Kidney (tissue), 22 donors: ENCODE measurements at places on chromosomes 4 and X. TPM values are rescaled to one million over a fixed set of nuclear protein-coding genes. Genes with fewer than 3 reads are reported as not detected.

DNA sequence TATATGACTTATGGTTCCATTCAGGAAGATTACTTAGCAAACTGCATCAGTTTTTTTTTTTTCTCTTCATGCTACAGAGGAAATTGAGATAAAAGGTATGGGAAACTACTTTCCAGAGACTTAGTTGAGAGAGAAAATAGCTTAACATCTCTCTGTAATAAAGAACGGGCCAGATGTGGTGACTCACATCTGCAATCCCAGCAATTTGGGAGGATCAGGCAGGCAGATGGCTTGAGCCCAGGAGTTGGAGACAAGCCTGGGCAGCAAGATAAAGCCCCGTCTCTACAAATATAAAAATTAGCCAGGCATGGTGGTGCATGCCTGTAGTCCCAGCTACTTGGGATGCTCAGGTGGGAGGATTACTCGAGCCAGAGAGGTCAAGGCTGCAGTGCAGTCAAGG is 271.2 kb upstream of the TENM3 start:
- H3K27ac ChIP-seq, result no peak overlapping the region
- H3K4me1 ChIP-seq, result no peaks in the 10 kb centered on the region
- no peaks in the 10 kb centered on the region for H3K36me3 ChIP-seq
- H3K27me3 ChIP-seq, result no peaks in the 10 kb centered on the region
- DNase-seq, result no peak
- no peak overlapping the region for H3K4me3 ChIP-seq

- no peak overlapping the region for H3K4me3 ChIP-seq
- no peaks in the 10 kb centered on the region for H3K36me3 ChIP-seq
- no peak for DNase-seq
- no peaks in the 10 kb centered on the region for H3K27me3 ChIP-seq
- H3K4me1 ChIP-seq, result no peaks in the 10 kb centered on the region
Measured at GRCh38 chr4:102399021-102399420, 53.7 kb upstream of the SLC39A8 start.

GRCh38 chr4:172011196-172011595 is 198.0 kb downstream of the GALNTL6 start:
- no peaks in the 10 kb centered on the region for H3K36me3 ChIP-seq
- no peaks in the 10 kb centered on the region for H3K4me1 ChIP-seq
- H3K27me3 ChIP-seq, result no peaks in the 10 kb centered on the region
- no peak overlapping the region for H3K4me3 ChIP-seq

- H3K4me1 ChIP-seq, result no peaks in the 10 kb centered on the region
- H3K36me3 ChIP-seq, result no peaks in the 10 kb centered on the region
- DNase-seq, result no peak
- H3K27me3 ChIP-seq, result no peaks in the 10 kb centered on the region
Measured at GRCh38 chr4:94714365-94715160, 43.2 kb upstream of the BMPR1B start.

GRCh38 chr4:10253765-10254164 is 137.2 kb upstream of the WDR1 start:
- no peaks in the 10 kb centered on the region for H3K36me3 ChIP-seq
- no peak overlapping the region for H3K27ac ChIP-seq
- no peaks in the 10 kb centered on the region for H3K27me3 ChIP-seq
- DNase-seq, result no peak
- H3K4me3 ChIP-seq, result no peak overlapping the region

- no peak overlapping the region for H3K4me3 ChIP-seq
- no peaks in the 10 kb centered on the region for H3K4me1 ChIP-seq
- H3K27ac ChIP-seq, result no peak overlapping the region
- no peaks in the 10 kb centered on the region for H3K27me3 ChIP-seq
- no peaks in the 10 kb centered on the region for H3K36me3 ChIP-seq
- no peak for DNase-seq
Measured at GRCh38 chr4:114684462-114684861, 85.9 kb downstream of the UGT8 start.

The NCAPG gene
- polyA plus RNA-seq, result 0.19 TPM

DNA sequence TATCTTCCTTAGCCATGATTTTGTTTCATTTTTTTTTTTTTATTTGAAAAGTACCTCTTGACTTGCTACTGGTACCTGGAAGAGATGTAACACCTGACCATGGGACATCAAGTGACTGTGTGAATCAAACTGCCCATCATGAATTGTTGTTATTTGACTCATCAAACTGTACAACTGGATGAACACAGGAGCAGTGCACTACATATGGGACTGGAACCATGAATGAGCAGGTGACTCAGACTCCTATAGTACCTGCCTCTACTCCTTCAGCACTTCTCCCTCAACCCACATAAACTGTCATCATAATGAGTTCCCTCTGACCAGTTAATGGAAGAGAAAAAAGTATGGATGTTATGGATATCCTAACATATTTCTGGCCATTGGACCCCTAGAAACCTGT is 15.9 kb upstream of the UBE2D3 start:
- no peak overlapping the region for H3K4me3 ChIP-seq
- H3K27me3 ChIP-seq, result no peaks in the 10 kb centered on the region
- no peak overlapping the region for H3K27ac ChIP-seq
- no peaks in the 10 kb centered on the region for H3K36me3 ChIP-seq
- DNase-seq, result no peak

The TEX11 gene
- not detected for polyA plus RNA-seq

The ADH7 gene
- polyA plus RNA-seq, result not detected

- H3K4me1 ChIP-seq, result no peaks in the 10 kb centered on the region
- no peak for DNase-seq
- no peak overlapping the region for H3K4me3 ChIP-seq
- no peaks in the 10 kb centered on the region for H3K27me3 ChIP-seq
- H3K27ac ChIP-seq, result no peak overlapping the region
Measured at GRCh38 chr4:120085705-120086104, 19.1 kb upstream of the MAD2L1 start.

DNA sequence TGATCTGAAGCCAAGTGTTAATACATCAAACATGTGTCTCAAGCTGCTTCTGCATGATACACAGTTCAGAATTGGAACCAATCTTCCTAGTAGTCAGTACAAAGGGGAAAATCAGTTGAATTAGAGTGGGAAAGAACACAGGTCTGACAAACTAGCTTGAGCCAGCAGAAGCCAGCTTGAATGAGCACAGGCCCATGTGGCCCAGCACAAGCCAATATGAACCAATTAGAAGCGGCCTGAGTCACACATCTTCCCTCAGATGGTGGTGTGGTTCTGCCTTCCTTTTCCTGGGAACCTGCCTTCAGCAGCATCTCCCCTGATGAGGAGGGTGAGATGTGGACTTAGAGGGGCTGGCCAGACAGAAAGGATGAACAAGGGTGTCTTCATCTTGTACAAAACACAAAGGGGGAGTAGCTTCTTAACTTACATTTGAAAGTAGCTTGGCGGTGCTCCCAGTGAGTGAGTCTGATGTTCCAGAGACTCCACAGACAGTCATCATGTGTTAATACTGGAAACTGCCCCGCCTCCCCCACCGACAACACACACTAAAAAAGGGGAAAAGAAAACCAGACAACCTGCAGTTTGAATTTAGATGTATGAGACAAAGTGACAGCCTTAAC is 72.0 kb downstream of the FRMPD4 start:
- no peaks in the 10 kb centered on the region for H3K36me3 ChIP-seq
- H3K4me1 ChIP-seq, result no peaks in the 10 kb centered on the region
- H3K4me3 ChIP-seq, result no peak overlapping the region
- H3K27ac ChIP-seq, result no peak overlapping the region
- DNase-seq, result no peak

GRCh38 chr4:97911236-97911906 is 231.9 kb downstream of the STPG2 start:
- no peaks in the 10 kb centered on the region for H3K4me1 ChIP-seq
- no peaks in the 10 kb centered on the region for H3K36me3 ChIP-seq
- H3K27ac ChIP-seq, result no peak overlapping the region
- peak; percentile 17 for DNase-seq
- H3K4me3 ChIP-seq, result peak overlapping the region; percentile 59
- no peaks in the 10 kb centered on the region for H3K27me3 ChIP-seq

DNA sequence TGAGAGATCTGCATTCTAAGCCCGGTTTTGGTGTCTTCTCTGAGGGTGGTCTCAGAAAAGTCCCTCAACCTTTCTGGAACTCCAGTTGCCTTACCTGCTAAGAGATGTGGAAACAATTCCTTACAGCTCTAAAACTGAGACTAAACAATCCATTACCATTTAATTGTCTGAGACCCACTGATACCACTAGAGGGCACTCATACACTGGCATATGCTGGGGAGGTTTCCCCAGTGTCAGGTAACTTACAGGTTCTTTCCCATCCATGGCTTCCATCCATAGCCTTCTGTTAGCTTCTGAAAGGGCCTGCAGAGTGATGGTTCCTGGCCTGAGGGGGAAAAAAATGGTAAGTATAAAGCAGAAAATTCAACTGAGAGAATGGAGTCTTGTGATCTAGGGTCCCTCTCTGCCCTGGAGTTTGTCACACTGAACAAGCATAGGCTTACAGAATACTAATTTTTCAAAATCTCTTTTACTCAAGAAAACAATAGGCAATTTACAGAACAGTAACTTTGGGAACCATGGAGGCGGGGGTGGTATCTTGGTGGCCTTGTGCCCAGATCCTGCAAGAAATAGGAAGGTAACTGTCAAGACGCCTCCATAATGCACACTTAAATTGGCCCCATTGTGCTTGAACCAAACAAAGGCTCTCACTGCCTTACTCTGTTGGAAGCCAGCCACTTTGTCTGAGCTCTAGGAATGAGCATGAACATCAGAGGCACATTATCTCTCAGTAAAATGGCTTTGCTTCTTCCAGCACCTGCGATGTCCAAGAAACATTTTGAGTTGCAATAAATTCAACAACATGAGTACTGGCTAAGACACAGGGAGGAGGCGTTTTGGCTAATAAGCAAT is 236.1 kb downstream of the OPHN1 start:
- no peak overlapping the region for H3K27ac ChIP-seq
- no peaks in the 10 kb centered on the region for H3K4me1 ChIP-seq

DNA sequence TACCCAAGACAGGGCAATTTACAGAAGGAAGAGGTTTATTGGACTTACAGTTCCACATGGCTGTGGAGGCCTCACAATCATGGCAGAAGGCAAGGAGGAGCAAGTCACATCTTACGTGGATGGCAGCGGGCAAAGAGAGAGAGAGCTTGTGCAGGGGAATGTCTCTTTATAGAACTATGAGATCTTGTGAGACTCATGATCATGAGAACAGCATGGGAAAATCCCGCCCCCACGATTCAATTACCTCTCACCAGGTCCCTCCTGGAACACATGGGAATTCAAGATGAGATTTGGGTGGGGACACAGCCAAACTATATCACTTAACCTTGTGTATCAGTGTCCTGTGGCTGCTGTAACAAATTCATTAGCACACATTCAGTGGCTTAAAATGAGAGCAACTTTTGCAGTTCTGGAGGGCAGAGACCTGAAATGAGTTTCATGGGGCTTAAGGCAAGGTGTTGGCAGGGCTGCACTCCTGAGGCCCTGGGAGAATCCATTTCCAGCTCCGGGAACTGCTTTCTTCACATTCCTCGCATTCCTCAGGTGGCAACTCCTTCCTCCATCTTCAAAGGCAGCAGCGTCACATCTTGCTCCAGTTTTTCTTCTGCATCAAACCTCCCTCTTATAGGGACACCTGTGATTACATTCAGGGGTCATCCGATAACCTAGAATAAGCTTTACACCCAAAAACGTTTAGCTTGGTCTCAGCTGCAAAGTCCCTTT is 22.3 kb upstream of the NSG1 start:
- no peaks in the 10 kb centered on the region for H3K27me3 ChIP-seq
- no peaks in the 10 kb centered on the region for H3K4me1 ChIP-seq
- H3K4me3 ChIP-seq, result no peak overlapping the region
- no peaks in the 10 kb centered on the region for H3K36me3 ChIP-seq
- H3K27ac ChIP-seq, result no peak overlapping the region

- no peak overlapping the region for H3K4me3 ChIP-seq
- H3K27me3 ChIP-seq, result no peaks in the 10 kb centered on the region
- no peak for DNase-seq
- no peaks in the 10 kb centered on the region for H3K36me3 ChIP-seq
Measured at GRCh38 chr4:158285429-158286216, 75.3 kb downstream of the TMEM144 start.

The DCAF12L2 gene
- 0.28 TPM for polyA plus RNA-seq

The SNX12 gene
- polyA plus RNA-seq, result 48.9 TPM
